Small intestine (tissue), 16 donors: ENCODE measurements at places on chromosomes 11 and 22.

- peak; percentile 16 for DNase-seq
These were observed 443.4 kb downstream of the MIAT start for GRCh38 chr22:27100789-27101188.

GRCh38 chr11:69963533-69964246, 114.4 kb upstream of the ANO1 start:
- no peak for DNase-seq

DNA sequence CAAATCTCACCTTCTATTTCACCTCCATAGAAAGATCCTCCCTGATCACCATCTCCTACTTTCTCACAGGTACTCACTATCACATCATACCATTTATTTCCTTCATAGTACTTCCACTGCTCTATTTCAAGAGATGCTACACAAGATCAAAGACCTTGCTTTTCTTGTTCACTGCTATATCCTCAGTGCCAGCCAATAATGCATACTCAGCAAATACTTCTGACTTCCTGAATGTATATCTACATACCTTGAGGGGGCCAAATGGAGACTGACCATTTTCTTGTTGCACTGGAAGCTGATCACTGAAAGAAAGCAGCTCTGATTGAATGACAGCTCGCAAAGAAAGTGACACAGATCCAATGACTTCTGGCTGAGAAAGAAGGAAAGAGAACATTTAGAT, 64.7 kb downstream of the C2CD3 start:
- DNase-seq = no peak

- no peak for DNase-seq
These were observed 87.0 kb downstream of the C11orf87 start for GRCh38 chr11:109508943-109509342.

- DNase-seq = peak; percentile 54
These were observed 518.7 kb downstream of the NTM start for GRCh38 chr11:131889146-131889577.

GRCh38 chr22:50035131-50035881, 22.7 kb upstream of the IL17REL start:
- DNase-seq = no peak

- DNase-seq = no peak
These were observed 152.5 kb downstream of the CCDC34 start for GRCh38 chr11:27210531-27210930.

- DNase-seq = no peak
These were observed 25.5 kb upstream of the CCDC90B start for GRCh38 chr11:83311701-83312100.

- DNase-seq = no peak
These were observed 15.6 kb upstream of the JAM3 start for GRCh38 chr11:134052988-134053945.

- no peak for DNase-seq
These were observed 333.8 kb downstream of the MN1 start for GRCh38 chr22:27467711-27468110.

DNA sequence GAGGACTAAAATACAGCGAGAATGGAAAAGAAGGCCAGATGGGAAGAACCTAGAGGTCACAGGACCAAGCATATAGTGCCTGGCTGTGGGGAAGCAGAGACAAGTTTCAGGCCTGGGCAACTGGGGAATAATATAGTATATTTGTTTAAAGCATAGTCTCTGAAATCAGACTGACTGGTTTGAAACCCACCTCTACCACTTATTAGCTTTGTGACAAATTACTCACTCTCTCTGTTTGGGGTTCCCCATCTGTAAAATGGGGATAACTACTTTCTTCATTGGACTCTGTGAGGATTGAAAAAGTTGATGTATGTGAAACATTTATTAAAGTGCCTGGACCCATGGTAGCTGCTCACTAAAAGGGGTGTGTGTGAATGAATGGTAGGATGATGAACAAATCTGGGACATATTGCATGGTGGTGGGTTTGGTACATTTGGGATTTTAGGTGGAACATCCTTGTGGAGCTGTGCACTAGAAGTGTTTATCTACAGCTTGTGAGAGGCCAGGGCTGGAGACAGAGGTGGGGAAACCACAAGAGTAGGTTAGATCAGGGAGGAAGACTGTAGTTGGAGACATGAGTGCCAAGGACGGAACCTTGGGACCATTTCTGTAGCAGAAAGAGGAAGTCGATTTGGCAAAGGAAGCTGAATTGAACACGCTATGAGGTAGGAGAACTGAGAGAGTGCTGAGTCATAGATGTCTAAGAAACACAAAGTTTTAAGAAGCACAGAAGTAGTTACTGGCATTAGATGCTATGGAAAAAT, 52.6 kb downstream of the SWAP70 start:
- DNase-seq = no peak

DNA sequence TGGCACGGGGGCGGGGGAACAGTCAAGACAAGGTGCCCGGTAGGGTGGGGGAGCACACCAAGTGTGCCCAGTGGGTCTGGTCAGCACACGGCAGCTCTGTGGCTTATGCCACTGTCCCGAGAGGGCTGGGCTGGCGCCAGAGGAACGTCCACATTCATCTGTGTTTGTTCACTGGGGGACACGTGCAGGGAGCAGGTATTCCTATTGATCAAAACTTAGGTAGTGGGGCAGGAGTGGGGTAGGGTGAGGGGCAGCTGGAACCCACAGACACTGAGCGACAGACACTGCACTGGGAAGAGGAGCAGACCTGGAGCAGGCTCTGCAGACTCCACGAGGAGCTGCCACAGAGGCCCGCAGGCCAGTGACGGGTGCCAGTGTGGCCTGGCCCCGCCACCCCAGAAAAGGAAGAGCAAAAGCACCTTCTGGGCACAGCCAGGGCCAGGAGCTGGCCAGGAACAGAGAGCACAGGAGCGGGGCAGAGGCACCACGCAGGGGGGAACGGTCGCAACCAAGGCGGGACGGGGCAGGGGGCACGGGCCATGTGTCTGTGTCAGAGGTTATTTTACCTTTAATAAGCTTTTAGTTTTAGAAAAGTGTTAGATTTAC, 2.1 kb upstream of the MOB2 start:
- DNase-seq = no peak

DNA sequence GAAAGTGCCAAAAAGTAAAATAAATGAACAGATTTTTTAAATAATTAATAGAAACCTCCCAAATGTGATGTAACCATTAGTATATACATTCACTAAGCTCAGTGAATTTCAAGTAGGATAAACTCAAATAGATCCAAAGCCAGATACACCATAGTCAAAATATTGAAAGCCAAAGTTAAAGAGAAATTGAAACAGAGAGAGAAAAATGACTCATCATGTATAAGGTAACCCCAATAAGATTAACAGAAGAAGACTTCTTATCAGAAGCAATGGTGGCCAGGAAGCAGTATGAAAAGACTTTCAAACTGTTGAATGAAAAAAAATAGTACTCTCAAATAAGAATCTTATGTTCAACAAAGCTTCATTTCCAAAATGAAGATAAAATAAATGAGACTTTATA, 70.5 kb downstream of the LUZP2 start:
- DNase-seq = no peak

DNA sequence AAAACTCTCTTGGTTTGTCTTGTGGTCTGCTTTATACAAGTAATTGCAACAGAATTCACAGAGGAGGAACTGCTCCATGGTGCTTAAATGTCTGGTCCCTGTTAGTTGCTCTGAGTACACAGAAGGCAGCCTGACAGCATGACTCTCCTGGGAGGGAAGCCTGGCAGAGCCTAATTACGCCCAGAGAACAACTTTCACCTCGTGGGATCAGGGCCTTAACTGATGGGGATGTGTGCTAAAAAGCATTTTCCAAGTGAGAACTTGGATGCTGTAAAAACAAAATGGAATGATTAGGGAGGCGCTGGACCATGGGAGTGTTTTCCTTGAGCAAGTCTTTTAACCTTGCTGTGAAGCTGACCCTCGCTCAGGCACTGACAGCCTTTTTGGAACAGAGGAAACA, 154.0 kb upstream of the TENM4 start:
- DNase-seq = no peak

DNA sequence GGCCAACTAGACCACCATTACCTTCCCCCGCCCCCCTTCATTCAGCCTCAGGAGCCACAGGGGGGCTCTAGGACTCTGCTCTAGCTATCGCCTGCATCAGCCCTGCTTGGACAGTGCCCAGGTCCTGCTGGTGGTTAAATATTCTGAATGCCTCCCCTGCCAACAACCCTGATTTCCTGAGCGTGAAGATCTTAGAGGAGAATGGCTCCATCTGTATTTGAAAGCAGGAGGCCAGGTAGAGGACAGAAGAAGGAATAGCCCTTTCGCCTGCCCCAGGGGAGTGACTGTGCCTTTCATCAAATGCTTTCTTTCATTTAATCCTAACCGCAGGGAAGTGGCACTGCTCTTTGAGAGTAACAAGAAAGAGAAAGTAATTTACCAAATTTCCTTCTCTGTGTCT, 69.2 kb downstream of the ISX start:
- peak; percentile 31 for DNase-seq

- DNase-seq = no peak
These were observed 16.5 kb upstream of the CDC42EP2 start for GRCh38 chr11:65298131-65298535.

DNA sequence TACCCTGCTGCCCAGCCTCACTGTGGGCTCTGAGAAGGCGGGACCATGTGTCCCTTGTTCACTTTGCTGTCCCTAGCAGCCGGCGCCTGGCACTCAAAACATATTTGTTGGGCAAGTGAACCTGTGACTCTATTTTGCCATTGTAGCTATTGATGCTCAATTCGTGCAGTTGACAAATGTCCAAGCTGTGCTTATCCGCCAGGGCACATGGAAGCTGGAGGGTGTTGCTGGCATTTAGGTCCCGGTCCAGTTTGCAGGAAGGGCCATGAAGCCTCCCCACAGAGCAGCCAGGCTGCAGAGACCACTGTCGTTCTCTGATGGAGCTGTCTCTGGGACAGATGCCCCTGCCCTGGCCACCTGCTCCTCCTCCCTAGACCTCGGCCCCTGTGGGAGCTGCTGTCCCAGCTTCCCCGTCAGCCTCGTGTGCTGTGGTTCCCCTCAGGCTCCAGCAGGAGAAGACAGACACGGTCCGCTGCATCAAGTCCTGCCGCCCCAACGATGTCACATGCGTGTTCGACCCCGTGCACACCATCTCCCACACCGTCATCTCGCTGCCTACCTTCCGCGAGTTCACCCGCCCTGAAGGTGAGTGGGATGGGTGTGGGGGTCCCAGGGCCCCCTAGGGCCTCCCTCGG, 71.5 kb downstream of the FBLN1 start:
- DNase-seq = no peak

GRCh38 chr11:65919573-65920371, 546 bp downstream of the DRAP1 start:
- DNase-seq = peak; percentile 41

DNA sequence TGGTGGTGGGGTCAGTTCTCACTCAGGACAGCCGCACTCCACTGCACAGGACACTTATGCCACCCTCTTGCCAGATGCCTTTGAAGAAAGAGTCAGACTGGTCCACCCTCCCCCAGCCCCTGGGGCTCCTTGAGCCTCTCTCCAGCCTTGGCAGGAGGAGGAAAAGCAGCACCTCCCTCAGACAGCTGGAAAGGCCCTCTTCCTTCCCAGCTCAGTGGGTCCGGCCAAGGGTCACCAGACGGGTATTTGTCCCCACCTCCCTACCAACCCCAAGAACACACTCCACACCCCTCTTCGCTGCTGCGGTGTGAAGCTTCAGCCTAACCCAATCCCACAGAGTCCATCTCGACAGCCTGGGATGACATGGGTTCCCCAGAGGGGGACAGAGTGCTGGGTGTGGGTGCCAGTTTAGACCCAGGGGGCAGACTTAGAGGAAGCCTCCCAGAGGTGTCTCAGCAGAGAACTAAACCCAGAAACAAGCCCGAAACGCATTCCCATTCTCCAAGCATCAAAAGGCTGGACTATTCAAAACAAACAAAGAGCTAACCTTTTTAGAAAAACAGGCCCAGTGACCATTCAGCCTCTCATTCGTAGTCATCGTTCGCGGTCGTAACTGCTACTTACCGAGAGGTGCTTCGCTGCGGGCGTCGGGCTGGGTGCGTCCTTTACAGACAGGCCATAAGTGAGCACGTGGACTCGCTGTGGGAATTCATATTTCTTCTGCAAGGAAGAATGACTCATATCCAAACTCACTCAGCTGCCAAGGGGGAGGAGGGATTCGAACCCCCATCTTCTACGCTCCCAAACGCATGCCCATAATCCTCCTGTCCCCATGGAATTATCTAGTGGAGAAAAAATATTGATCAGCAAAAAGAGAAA, 57.5 kb upstream of the ANO1 start:
- no peak for DNase-seq

- no peak for DNase-seq
These were observed 355.4 kb downstream of the ETS1 start for GRCh38 chr11:128231845-128232410.

- DNase-seq = no peak
These were observed 6.8 kb upstream of the P2RY6 start for GRCh38 chr11:73265278-73265810.

DNA sequence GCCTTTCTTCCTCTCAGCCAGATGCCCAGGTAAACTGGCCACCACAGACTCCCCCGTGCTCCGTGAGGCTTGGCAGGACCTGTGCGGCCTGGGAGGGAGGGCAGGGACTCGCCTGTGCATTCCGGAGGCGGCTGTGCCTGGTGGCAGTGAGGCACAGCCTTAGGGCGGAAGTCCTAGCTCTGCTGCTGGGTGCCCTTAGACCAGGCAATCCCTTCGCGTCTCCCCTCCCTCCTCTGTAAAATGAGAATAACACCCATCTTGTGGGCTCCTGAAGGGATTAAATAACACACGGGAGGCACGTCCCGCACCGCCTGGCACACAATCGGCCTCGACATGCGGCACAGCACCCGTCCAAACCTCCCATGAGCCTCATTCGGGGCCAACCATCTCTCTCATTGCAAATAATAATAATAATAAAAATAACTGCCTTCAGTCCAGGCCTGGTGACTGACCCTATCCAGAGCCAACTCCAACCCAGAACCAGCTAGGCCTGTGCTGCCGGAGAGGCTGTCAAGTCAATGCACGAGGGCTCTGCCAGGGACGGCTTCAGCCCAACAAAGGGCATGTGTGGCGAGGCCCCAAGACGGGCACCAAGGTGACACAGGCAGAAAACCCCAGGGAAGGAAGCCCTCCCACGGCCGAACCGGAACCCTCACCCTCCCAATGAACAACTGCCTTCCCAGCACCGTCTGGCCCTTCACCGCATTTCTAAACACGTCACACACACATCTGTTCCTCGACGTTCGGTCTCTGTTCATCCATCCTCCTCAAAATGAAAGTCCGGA, 8.2 kb downstream of the LTO1 start:
- no peak for DNase-seq

DNA sequence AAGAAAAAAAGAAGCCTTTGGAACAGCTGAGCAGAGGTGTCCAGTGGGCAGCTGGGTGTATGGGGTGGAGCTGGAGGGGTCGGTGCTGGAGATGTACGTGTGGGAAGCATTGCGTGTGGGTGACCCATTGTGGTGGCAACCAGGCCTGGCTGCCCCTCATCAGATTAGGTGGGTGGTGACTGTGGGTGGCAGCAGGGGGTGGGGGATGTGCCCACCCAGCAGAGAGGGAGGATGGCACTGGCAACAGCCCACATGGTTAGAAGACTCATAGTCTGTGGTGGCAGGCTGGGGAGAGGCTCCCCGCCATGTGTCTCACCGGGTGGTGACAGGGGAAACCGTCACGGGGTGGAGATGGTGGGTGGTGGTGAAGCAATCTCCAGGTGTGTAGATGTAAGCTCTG, 27.6 kb downstream of the TP53I11 start:
- DNase-seq = no peak
